ENCODE measurements at places on chromosomes 16 and 17. TPM values are rescaled to one million over a fixed set of nuclear protein-coding genes. Genes with fewer than 3 reads are reported as not detected.

DVL2 gene
- polyA plus RNA-seq, result 32.3 TPM

TXNDC17 gene
- 81.7 TPM for polyA plus RNA-seq

KRT36 gene
- not detected for polyA plus RNA-seq

SLC12A3 gene
- polyA plus RNA-seq, result 1.6 TPM

ASB16 gene
- not detected for polyA plus RNA-seq

NPTX1 gene
- polyA plus RNA-seq, result not detected

G6PC3 gene
- 22.5 TPM for polyA plus RNA-seq

All from IgD-negative memory B cell (primary cell).